ENCODE measurements at places on chromosomes 1 and 21. TPM values are rescaled to one million over a fixed set of nuclear protein-coding genes. Genes with fewer than 3 reads are reported as not detected.

- DNase-seq = no peak
These were observed 66.8 kb downstream of the CAPZB start for GRCh38 chr1:19418503-19418971.

GRCh38 chr1:1213345-1214265 is at the start of gene TNFRSF4:
TNFRSF4 (minus strand) TSS chr1:1214153; CDS start chr1:1214127, 26 bp downstream.
- DNase-seq = peak; percentile 37

DNA sequence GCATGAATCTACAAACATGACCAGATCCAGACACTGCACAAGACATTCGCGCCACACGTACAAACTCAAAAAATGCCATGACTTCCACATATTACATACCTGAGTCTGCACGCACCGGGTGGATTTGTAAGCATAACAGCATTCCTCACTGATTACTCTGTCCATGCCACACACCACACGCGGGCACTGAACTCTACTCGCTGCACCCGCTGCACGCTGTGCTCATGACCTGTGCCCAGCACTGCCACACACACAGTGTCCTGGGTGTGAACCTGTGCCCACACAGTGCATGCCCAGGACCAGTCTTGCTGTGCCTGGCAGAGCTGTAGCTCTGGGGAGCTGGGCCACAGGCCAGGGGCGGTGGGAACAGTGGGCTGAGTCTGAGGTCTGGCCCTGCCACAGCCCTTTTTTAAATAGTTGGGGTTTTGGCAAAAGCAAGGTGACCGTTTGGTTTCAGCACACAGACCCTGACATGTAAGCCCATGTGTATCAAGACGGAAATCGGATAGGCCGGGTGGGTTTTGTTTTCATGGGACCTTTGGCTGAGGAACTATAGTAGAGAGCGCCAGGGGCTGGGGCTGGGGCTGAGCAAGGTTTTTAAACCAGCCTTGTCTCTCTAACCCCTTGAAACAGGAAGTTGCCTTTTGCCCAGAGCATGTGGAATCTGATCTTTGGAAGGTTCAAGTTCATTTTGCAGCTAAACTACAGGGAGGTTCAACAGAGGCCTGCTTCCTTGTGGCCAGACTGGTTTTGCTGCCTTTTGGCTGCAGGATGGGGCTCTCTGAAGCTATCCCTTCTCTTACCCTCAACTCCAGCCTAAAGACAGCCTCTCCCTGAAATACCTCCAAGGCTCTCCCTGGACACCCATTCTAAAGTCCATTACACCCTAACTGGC is 12.3 kb upstream of the GOLT1A start:
- DNase-seq = no peak

WNT4 gene
- total RNA-seq = not detected

- DNase-seq = no peak
These were observed 138.8 kb downstream of the GIPC2 start for GRCh38 chr1:78184460-78185072.

NBL1 gene
- 36.3 TPM for total RNA-seq

ST6GALNAC5 gene
- not detected for total RNA-seq

MLLT11 gene
- total RNA-seq = 3.9 TPM

- no peak for DNase-seq
These were observed 53.7 kb upstream of the ZNF326 start for GRCh38 chr1:89941110-89941766.

- DNase-seq = peak; percentile 9
These were observed 71.5 kb downstream of the HHAT start for GRCh38 chr1:210400043-210400840.

NRAS gene
- 78.2 TPM for total RNA-seq

FAM151A gene
- total RNA-seq = not detected

DNA sequence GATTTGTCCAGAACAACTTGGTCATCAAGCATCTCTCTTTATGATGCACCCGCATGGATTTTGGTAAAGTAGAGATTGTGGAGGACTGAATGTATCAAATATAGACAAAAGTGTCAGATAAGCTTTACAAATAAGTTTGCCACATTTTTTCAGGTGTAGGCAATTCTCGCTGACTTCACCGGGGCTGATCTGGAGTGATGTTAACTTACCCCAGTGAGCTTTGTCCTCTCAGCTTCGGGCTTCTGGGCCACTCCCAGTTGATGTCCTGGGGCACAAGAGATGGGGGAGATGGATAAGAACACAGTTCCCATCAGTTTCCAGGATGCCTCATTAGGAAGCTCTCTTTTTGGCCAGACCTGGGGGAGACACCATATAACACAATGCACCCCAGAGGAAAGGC is 117.7 kb downstream of the ETS2 start:
- no peak for DNase-seq

DNA sequence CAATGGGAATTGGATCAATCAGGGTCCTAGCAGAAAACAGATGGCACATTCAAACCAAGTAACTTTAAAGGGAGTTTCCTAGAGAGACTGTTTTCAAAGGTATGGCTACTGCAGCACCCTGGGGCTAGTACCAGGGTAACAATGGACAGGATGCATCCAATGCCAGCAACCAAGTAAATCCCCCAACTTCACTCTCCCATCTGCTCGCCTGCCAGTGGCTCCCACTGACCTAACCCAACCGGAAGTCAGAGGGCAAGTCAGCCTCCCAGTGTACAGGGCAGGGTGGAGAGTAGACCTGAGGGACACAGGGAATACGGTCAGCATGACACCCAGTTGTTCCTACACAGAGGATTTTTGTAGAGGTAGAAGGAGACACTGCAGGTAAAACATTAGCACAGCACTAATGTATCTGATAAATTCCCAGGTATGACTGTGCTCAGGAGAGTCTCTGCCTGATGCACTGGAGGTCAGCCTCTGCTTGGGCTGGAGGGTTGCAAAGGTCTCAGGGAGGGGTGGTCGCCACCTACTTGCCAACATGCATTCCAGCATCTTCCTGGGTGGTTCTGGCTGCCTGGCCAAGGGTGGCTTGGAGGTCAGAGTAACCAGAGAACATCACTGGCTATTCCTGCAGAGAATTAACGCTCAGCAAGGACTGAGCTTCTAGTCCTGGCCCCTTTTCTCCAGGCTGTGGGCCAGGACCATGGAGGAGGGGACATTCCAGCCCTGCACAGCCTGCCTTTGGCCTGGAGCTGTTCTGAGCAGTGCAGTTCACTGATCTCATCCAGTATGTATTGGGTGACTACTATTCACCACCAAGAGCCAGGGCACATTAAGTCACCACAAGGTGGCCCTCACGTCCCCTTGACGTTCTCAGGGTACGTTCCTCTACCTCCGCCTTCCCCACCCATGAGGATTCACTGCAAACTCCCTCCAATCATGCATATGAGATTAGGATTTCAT is 5.1 kb upstream of the GJA4 start:
- DNase-seq = no peak

DNA sequence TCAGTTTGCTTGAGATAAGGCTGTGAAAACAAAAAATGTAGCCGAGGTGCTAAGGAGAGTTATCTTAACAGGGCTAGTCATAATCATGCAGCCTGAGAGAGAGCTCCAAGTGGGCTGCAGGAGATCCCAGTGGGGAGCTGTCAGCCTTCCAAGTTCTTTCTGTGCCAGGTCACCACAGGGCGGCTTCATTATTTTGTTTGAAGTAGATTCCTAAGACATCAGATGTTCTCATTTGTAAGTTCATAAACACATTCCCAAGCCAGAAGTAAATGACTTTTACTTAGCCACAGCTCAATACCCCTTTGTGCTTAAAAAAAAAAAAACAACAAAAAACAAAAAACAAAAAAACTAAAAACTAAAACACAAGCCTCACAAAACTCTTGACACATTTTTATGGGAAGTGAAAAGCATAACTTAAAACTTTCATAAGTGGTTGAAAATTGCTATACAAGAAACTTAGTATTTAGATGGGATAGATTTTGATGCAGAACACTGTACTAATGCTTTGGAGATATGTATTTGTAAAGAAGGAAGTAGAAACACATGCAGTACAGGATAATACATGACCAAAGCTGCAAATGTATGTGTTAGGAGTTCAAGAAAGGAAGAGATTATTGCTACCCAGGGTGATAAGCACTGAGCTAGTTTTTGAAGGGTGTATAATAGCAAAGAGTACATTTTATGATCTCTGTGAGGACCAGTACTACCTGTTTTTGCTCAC is 8.6 kb downstream of the CDC14A start:
- DNase-seq = no peak

GRCh38 chr1:186435336-186435735 is 25.6 kb downstream of the PDC start:
- DNase-seq = no peak

SLC1A7 gene
- not detected for total RNA-seq

GRCh38 chr1:88998716-88999115 is 6.3 kb upstream of the KYAT3 start:
- peak; percentile 64 for DNase-seq

- no peak for DNase-seq
These were observed 21.0 kb downstream of the NUP133 start for GRCh38 chr1:229487181-229487580.

CNKSR1 gene
- 0.86 TPM for total RNA-seq

MTOR gene
- total RNA-seq = 55.2 TPM

- DNase-seq = no peak
These were observed 16.4 kb downstream of the EPHA8 start for GRCh38 chr1:22579541-22580155.

GRCh38 chr1:8082945-8083344 is 56.8 kb upstream of the ERRFI1 start:
- DNase-seq = no peak

- no peak for DNase-seq
These were observed 1.3 kb downstream of the TINAGL1 start for GRCh38 chr1:31577515-31578192.

Data from CD8-positive, alpha-beta memory T cell (primary cell).